Esophagus squamous epithelium (tissue), 5 donors: ENCODE measurements at places on chromosomes 6 and 20.

- no peak for DNase-seq
These were observed 60.0 kb upstream of the EPB41L1 start for GRCh38 chr20:36094497-36094896.

DNA sequence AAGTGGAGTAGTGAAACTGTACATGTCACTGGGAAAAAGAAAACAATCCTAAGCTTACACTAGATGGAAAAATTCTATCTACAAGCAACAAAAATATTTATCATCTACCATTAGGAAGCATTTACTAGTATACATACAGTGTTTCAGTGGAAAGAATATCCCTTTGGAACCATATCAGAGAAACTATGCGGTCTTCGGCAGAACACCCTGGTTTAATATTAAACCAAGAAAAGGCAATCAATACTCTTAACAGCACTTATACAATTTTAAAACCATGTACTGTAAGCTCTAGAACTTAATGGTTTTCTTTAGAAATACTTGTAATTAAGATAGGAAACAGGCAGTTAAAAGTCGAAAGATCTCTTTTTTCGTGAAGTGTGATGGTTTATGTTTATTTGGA, 32.3 kb downstream of the GCLC start:
- no peak for DNase-seq

DNA sequence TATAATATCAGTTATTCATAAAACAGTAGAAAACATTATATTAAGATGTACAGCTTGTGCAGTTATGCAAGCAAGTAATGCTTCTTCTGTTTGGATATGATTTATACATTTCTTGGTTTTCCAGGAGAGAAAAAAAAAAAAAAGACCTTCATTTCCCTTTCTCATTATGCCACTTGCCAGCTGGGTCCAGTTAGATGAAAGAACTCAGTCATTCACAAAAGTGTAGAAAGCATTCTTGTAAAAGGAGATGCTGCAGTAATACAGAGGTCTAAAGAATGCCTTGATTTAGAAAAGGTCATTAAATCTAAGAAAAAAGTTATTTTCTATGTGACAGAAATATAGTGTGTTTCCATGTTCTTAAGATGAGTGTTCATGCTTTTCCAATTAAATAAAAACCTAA, 7.4 kb downstream of the PDE7B start:
- no peak for DNase-seq

DNA sequence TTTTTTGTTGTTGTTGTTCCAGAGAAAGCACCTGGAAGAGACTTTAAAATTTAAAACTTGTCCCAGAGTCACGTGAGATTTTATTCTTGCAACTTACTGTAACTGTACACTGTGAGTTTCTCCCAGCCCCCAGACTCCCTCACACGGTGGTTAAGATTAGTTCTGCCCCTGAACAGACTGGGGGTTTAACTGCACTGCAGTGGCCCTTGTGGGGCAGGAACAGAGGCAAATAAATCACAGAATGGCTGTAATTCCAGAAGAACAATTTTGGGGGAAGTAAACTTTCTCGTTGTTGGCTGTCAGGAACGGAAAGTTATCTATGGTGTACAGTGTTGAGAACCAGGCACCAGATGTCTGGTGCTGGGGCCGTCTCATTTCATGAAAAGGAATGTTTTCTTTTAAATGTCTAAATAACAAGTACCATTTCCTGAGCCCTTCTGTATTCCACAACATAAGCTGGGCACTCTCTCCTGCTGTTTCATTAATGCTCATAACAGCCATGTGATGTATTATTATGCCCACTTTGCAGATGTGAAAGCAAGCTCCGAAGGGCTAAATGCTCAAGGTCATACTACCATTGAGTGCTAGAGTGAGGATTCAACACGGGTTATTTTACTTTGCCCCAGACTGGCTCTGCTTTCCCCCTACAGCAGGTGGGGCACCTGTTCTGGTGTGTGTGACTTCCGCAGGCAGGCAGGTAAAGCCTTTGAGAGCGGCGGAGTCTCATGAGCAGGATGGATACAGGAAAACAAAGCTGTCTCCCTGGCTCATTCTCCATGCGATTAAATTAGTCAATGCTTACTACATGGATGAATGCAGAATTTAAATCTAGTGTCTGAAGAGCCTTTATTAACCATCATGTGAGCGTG, 30.5 kb downstream of the CNKSR3 start:
- no peak for DNase-seq

GRCh38 chr6:113684382-113684901, 172.7 kb upstream of the MARCKS start:
- no peak for DNase-seq

DNA sequence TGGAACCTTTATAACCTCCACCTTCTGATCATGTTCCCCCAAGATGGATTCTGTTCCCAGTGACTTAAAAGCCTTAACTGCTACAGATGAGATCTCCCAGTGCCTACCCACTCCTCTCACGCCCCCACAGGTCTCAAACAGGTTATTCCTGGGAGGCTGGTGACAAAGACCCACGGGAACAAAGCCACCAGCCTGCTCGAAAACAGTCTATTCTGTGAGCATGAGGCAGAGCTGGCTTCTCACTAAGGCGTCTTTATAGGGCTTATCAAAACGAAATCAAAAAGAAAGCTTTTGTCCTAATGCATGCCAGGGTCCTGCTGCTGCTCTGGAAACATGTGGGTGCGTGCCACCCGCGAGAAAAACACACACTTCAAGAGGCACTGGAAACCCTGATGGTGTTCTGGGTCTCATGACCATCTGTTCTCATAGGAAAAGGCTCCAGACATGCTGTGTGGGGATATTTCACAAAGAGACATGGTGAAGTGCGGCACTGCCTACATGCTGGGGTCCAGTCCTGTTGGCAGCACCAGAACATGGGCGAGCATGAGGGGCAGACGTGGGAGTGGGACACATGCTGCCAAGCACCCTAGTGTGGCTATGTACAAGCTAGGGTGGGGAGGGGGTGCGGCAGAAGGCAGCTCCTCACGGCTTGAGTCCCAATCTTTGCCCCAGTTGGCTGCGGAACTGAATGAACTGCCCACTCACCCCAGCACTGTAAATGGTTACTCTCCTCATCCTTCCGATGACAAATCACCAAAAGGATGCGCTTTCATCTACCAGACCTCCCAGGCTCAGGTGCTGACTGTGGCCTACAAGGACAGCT, 2.1 kb downstream of the FKBP1A start:
- no peak for DNase-seq

- no peak for DNase-seq
These were observed 24.1 kb upstream of the TRIM27 start for GRCh38 chr6:28947831-28948270.

GRCh38 chr6:43971776-43972126, 155.5 kb downstream of the MRPL14 start:
- no peak for DNase-seq

- no peak for DNase-seq
These were observed 120.4 kb downstream of the ARMC2 start for GRCh38 chr6:108968325-108969316.

DNA sequence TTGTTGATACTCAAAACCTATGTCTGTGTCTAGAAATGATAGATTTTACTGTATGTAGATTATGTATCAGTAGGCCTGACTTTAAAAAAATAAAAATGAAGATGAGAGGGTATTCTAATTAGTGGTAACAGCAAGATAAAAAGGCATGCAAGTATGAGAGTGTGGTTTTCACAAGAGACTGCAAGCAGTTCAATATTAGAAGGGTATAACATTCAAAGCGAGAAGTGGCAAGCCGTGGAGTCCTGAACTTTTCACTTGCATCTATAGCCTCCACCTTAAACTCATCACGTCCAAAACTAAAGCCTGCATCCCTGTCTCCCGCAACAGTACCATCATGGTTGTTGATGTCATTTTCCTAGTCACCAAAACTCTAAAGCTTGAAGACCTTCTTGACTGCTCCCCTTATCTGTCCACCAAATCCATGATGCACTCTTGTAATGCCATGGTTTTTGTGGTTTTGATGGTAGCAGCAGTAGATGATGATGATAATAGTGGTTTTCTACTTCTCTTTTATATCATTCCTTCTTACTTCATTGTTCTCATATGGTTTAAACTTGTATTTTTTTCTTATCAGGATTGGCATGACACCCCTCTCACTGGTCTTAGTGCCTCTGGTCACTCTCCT, 9.2 kb upstream of the CGA start:
- DNase-seq: no peak

- no peak for DNase-seq
These were observed 103.4 kb upstream of the SASH1 start for GRCh38 chr6:148239215-148239614.

DNA sequence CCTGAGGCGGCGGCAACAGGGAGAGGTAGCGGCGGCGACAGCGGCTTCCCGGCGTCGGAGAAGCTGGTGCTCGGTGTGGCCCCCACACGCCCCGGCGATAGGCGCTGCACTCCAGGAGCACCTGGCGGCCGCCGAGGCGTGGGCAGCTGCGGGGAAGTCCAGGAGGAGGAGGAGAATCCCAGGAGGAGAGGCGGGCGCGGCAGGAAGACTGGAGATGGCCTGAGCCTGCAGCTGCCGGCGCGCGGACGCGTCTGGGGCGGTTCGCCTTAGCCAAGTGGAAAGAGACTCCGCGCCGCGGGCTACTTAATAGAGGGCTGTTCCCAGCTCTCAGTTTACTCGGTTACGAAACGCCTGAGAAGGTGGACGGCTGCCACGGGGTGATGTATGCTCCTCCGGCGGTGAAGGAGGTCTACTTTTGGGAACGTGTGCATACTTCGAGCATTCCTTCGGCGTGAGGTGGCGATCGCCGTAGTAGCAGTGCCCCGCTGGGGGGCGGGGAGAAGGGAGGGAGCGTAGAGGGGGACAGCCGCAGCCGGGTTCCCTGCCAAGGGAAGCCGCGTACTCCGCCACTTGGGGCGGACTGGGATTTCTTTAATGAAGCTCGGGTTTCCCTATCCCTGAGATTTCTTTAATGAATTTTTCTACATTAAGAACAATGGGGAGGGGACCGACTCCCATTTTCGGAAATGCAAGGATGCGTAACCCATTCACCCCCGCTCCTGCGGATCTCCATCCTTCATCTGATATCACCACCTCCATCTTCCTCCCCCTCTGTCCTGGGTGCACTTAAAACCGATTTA, at the start of gene COL12A1:
COL12A1 (minus strand) TSS at position 278 of the 800 bp plus-strand sequence. CDS start 3,261 bp downstream, outside the sequence.
- DNase-seq: peak; percentile 22

GRCh38 chr20:11918391-11918845, 725 bp downstream of the BTBD3 start:
- no peak for DNase-seq

GRCh38 chr6:70142034-70142433, 160.8 kb downstream of the COL9A1 start:
- no peak for DNase-seq

DNA sequence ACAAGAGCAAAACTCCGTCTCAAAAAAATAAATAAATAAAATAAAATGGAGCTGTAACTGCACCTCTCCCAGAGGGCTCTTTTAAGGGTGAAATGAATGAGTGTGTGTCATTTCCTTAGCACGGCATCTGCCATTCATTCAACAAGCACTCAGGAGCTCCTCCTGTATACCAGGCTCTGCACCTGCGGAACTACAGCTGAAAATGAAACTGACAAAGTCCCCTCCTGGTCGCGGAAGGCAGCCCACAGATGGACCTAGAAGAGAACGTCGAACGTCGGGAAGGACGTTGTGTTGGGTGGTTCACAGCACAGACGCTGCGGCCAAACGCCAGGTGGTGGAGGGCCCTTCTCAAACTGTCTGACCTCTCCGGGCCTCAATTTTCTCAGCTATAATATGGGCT, 256.4 kb downstream of the TFAP2C start:
- no peak for DNase-seq

- DNase-seq: no peak
These were observed 6.2 kb downstream of the FOXC1 start for GRCh38 chr6:1615853-1616420.

DNA sequence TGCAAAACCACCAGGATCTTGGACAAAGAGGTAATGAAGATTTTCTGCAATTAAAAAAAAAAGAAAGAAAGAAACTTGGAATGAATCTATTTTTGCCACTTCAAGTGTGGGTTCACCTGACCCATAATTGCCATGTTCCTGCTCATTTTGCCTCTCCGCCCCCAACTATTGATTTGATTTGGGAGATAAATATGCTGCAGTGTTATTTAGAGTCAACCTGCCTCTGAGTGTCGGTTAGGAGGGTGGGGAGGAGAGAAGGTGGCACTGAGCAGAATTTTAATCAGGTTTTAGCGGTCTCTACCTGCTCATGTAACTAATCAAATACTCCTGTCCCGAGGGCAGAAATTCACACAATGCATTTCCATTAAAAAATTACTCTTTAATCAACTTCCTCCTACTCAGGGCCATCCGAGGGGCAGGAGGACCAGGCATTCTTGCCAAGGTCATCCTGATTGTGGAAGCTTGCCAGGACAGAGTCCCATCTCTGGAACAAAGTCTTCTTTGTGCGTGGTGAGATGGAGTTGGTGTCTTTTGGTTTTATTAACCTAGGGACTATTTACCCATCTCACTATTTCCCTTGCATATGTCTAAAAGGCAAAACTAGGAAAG, 300.1 kb downstream of the CDH26 start:
- no peak for DNase-seq

GRCh38 chr6:149897015-149897697, 757 bp downstream of the RAET1E start:
- DNase-seq: peak; percentile 8

- no peak for DNase-seq
These were observed 213.6 kb upstream of the SUPT3H start for GRCh38 chr6:45591306-45591705.

DNA sequence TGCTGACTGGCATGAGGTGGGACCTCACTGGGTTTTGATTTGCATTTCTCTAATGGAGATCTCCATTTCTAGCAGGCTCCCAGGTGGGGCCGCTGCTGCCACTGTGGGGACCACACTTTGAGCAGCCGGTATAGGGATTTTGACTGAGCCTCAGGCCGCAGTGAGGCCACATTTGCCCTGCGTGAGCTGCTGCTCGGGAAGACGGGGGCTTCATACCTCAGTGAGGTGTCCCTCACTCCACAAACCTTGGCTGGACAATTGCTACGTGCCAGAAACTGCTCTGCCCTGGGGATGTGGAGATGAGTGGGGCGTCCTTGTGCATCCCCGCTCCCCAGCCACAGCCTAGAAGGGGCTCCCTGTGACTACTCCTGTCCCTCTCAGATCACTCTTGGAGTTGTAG, 134.3 kb downstream of the ANKRD60 start:
- DNase-seq: no peak

GRCh38 chr6:45027126-45027525, 301.0 kb upstream of the RUNX2 start:
- DNase-seq: no peak

- DNase-seq: no peak
These were observed 200.1 kb downstream of the BMP7 start for GRCh38 chr20:57066126-57066900.

DNA sequence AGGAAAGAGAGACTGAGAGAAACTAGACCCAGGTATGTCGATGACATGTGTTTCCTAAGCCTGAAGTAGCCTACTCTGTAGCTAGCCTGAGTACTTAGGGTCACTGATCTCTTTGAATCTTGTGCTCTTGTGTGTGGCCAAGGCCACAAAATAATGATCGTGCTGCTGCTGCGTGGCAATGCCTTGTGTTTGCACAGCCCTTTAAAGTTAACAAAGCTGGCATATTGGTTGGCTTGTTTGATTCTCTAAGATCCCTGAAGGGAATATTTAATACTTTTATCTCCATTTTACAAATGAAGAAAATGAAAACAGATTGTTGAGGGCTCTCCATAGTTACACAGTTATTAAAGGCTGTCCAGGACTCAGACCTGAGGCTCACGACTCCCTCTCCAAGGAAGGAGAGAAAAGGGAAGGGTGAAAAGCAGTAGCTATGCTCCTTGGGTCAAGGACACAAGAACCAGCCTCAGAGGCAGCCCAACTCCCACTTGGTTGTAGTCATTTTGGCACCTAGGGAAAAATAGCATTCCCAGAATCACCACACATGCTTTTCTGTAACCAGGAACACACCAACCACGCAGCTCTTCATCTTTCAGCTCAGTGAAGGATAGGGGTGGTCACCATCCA, 130.7 kb downstream of the LRFN2 start:
- DNase-seq: no peak
